ENCODE measurements at places on chromosomes 2 and 18.

- no peak for DNase-seq
Observed at GRCh38 chr2:232543928-232544631, 4.6 kb downstream of the CHRNG start.

DNA sequence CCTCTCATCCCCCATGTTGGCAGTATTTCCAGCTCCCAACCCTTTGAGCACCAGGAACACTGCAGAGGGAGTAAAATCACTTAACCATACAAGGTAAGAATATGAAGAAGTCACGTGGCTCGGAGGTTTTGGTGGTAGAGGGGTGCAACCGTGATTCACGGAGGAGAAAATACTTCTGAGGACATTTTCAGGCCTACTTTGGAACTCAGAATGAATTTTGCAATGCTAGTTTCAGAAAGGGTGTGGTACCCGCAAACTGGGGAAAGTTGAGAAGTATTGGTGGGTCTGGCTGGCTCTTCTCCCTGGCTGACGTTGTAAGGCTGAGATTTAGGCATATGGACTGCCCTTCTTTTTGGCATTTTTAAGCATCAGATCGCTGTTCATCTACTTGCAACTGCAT is 442 bp downstream of the SERPINB5 start:
- DNase-seq, result no peak

GRCh38 chr2:162182395-162182794 is 30.3 kb upstream of the GCG start:
- no peak for DNase-seq

GRCh38 chr2:233209117-233209532 is 42.3 kb upstream of the ATG16L1 start:
- DNase-seq, result no peak

DNA sequence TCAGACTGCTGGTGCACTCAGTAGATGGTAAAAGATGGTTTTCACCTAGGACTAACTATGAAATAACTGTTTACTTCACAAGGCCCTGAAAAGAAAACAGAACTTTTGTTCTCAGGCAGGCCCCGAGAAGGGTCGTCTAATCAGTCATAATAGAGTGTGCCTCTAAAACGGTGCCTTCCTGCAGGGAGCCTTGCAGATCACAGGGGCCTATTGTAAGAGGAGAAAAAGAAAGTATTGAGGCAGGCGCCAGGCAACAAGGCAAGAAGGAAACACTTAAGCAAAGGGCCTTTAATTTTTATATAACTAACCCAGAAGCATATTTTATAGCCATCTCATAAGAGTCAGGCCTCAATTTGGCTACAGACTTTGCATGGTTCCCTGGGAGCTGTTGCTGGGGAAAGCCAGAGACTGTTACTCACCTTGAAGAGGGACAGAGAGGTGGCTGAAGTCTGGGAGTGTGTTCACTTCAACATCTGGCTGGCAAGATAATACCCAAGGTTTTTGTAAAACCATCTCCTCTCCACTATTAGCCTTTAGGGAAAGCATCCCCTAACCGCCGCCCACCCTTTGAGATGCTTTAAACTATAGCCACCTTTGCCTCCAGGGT is 117.1 kb downstream of the PRPF40A start:
- DNase-seq, result no peak

DNA sequence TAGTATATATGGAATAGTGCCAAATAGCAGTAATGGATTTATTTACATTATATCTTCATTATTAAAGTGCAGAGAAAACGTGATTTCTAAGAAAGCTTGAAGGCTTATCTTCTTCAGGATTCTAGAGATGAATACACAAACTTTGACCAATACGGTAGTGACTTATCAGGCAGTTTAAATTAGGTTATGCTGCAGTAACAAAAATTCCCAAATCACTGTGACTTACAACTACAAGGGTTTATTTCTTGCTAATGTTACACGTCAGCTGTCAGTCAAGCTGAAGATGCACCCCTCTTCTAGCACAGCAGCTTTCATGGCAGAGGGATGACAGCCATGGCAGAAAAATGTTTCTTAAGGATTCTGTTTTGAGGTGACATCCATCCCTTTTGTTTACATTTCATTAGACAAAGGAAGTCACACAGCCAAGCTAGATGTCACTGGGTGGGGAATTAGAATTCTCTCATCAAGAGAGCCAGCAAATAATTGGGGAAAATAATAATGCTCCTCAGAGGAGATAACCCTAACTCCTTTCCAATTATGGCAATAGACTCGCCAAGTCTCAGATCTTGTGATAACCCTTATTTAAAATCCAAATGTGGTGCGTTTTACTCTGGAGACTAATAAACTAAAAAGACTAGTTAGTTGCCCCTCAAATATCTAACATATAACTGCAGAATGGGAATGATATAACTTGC is 268.3 kb upstream of the CYP26B1 start:
- no peak for DNase-seq
